H1 (cell line): ENCODE measurements at places on chromosomes 5 and 9. TPM values are rescaled to one million over a fixed set of nuclear protein-coding genes. Genes with fewer than 3 reads are reported as not detected.

- H3K27me3 ChIP-seq, result peaks cover 56% of the 10 kb centered on the region
- H3K4me1 ChIP-seq, result peaks cover 8% of the 10 kb centered on the region
- H3K27ac ChIP-seq, result no peak overlapping the region
- H3K4me3 ChIP-seq, result no peak overlapping the region
- no peaks in the 10 kb centered on the region; the same call in 1 of the 2 replicates for H3K36me3 ChIP-seq
Measured at GRCh38 chr5:136190091-136190720, 2.8 kb downstream of the SMIM32 start.

- H3K27ac ChIP-seq, result no peak overlapping the region
- DNase-seq, result no peak
- peaks cover 36% of the 10 kb centered on the region for H3K36me3 ChIP-seq
Measured at GRCh38 chr5:55347786-55348185, 40.0 kb downstream of the MTREX start.

- 0 out of 2 replicates have a peak overlapping the region, but pooled peaks have one; percentile 18 for H3K27ac ChIP-seq
- peaks cover 6% of the 10 kb centered on the region; the same call in 1 of the 2 replicates for H3K36me3 ChIP-seq
Measured at GRCh38 chr9:87535817-87536539, 38.3 kb downstream of the DAPK1 start.

- H3K4me3 ChIP-seq, result no peak overlapping the region
- H3K27me3 ChIP-seq, result peaks cover 19% of the 10 kb centered on the region
- H3K36me3 ChIP-seq, result no peaks in the 10 kb centered on the region
- no peak for DNase-seq
- H3K27ac ChIP-seq, result no peak overlapping the region
- peaks cover 3% of the 10 kb centered on the region for H3K4me1 ChIP-seq
Measured at GRCh38 chr5:14665949-14666348, 1.4 kb downstream of the OTULIN start.

- H3K27me3 ChIP-seq, result no peaks in the 10 kb centered on the region
- no peak for DNase-seq
- H3K27ac ChIP-seq, result no peak overlapping the region
- H3K4me3 ChIP-seq, result 0 out of 2 replicates have a peak overlapping the region, but pooled peaks have one; percentile 61
- peaks cover 13% of the 10 kb centered on the region for H3K4me1 ChIP-seq
Measured at GRCh38 chr9:127123064-127123890, 842 bp upstream of the ANGPTL2 start.

- no peak overlapping the region for H3K27ac ChIP-seq
- no peaks in the 10 kb centered on the region for H3K4me1 ChIP-seq
Measured at GRCh38 chr5:61587125-61587524, 255.1 kb downstream of the ZSWIM6 start.

GRCh38 chr9:18903450-18903849 is 129.6 kb downstream of the SAXO1 start:
- no peak overlapping the region for H3K4me3 ChIP-seq
- no peak for DNase-seq
- H3K27me3 ChIP-seq, result no peaks in the 10 kb centered on the region
- H3K27ac ChIP-seq, result no peak overlapping the region
- H3K4me1 ChIP-seq, result no peaks in the 10 kb centered on the region

GRCh38 chr9:120436983-120437475 is 142.9 kb downstream of the CDK5RAP2 start:
- H3K27ac ChIP-seq, result no peak overlapping the region
- H3K36me3 ChIP-seq, result peaks cover 23% of the 10 kb centered on the region
- no peak for DNase-seq
- no peak overlapping the region for H3K4me3 ChIP-seq
- no peaks in the 10 kb centered on the region for H3K27me3 ChIP-seq
- no peaks in the 10 kb centered on the region for H3K4me1 ChIP-seq

DNA sequence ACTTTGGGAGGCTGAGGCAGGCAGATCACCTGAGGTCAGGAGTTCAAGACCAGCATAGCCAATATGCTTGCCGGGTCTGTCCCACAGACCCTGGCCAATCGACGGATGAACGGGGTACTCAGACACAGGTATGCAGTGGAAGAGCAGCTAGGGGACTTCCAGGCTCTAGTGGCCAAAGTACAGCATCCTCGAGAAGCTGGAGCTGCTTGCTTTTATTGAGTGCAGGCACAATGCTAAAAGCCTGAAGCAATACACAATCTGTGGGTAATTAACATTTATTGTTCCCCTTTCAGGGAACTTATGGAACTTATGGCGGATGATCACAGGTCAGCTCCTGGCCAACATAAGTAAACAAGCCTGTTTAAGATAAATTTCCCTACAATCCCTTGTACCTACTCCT is 32.8 kb upstream of the SEMA4D start:
- H3K4me1 ChIP-seq, result no peaks in the 10 kb centered on the region; the same call in 1 of the 2 replicates
- no peaks in the 10 kb centered on the region for H3K36me3 ChIP-seq
- no peak overlapping the region for H3K27ac ChIP-seq
- DNase-seq, result no peak
- H3K4me3 ChIP-seq, result no peak overlapping the region

The KIF3A gene
- total RNA-seq, result 11.5 and 13.1 TPM in 2 replicates

The GDA gene
- 3.0 TPM in 2 replicates for total RNA-seq

The NPDC1 gene
- total RNA-seq, result 41.9 and 44.1 TPM in 2 replicates

The SLC27A6 gene
- 4.0 and 4.5 TPM in 2 replicates for total RNA-seq

The ARL14EPL gene
- not detected in 2 replicates for total RNA-seq
